Stimulated activated CD4-positive, alpha-beta T cell treated with anti-CD3 and anti-CD28 coated beads, Interleukin-15, amount 100 ng/mL, for 1 hour (primary cell): ENCODE measurements at places on chromosomes 1 and 21.

DNA sequence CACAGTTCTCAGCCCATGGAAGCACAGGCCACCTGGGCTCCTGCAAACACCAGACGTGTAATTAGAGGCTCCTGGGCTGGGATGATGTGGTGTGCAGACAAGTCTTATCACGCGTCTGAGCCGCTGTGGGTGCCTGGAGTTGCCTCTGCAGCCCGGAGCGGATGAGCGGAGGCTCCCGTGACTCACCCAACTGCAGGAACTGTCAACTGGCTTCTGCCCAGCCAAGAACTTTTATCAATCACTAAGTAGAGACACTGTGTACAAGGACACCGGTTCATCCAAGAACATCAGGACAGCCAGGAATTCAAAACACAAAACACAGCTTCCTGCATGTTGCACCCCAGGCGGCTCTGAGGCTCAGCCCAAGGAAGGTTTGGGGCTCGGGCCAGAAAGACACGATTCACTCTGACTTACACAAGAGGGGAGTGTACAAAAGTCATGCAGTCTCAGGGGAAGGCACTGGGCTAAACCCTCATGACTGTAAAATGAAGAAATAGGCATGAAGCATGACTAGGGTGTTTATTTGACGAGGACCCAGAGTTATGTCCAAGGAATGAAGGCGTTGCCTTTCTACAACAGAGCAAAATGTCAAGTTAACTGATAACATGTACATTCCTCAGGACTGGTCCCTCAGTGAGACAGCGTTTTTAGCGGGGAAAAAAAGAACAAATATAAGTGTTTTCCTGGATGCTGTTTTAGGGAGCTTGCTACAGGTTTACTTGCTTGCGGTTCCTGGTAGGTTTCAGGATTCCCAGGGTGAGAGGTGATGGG lies 21.1 kb downstream of the ERRFI1 start:
- no peak for DNase-seq

- DNase-seq, result no peak
Observed at GRCh38 chr1:187903223-187903622, 1074.5 kb downstream of the PLA2G4A start.

- DNase-seq, result no peak
Observed at GRCh38 chr1:167821969-167822685, 91.8 kb downstream of the ADCY10 start.

DNA sequence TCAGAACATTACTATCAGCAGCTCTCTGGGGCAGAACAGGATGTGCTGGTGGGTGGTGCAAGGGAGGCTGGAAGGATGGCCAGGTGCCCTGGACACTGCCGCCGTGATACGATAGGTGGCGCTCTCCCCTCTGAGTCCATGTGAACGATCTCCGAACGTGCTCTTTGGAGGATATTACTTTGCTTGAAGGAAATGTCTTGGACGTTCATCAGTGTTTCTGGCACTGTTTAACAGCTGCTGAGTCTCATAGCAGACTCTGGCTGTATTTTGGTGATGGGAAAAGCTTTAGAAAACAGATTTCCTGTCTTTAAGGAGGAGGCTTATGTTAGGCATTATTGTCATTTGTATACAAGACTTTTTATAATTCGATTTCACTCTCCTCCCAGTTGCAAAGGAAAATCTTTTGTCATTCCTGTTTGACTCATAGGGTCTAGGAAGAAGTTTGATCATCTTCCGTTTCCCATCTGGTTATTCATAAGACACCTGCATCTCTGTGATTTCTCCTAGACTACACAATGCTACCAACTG lies 386.2 kb upstream of the ADGRL2 start:
- DNase-seq, result no peak

- DNase-seq, result no peak
Observed at GRCh38 chr1:29826646-29827045, 590.3 kb downstream of the PTPRU start.

GRCh38 chr1:228867951-228868730 lies 132.9 kb downstream of the RHOU start:
- DNase-seq, result no peak

GRCh38 chr1:204738506-204738905 lies 53.0 kb upstream of the LRRN2 start:
- no peak for DNase-seq

GRCh38 chr21:43645136-43645891 lies 14.0 kb downstream of the HSF2BP start:
- DNase-seq, result no peak

DNA sequence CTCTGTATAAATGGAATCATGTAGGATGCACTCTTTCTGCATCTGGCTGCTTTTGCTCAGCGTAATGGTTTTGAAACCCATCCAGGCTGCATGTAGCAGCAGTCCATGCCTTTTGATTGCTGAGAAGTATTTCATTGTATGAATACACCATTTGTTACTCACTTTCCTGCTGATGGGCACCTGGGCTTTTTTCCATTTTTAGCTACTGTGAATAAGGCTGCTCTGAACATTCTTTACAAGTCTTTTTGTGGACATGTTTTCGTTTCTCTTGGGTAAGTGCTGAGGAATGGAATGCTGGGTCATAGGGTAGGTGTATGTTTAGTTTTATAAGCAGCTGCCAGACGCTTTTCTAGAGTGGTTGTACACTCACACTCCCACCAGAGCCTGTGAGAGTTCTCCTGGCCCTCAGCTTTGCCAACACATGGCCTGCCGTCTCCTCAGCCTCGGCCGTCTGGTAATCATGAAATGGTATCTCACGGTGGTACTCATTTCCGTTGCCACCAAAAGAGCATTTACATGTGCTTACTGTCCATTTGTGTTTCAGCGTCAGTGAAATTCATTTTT lies 22.7 kb downstream of the SLX9 start:
- no peak for DNase-seq

GRCh38 chr1:4404854-4405590 lies 249.4 kb upstream of the AJAP1 start:
- DNase-seq, result no peak

GRCh38 chr1:177802304-177802703 lies 167.6 kb downstream of the SEC16B start:
- no peak for DNase-seq

DNA sequence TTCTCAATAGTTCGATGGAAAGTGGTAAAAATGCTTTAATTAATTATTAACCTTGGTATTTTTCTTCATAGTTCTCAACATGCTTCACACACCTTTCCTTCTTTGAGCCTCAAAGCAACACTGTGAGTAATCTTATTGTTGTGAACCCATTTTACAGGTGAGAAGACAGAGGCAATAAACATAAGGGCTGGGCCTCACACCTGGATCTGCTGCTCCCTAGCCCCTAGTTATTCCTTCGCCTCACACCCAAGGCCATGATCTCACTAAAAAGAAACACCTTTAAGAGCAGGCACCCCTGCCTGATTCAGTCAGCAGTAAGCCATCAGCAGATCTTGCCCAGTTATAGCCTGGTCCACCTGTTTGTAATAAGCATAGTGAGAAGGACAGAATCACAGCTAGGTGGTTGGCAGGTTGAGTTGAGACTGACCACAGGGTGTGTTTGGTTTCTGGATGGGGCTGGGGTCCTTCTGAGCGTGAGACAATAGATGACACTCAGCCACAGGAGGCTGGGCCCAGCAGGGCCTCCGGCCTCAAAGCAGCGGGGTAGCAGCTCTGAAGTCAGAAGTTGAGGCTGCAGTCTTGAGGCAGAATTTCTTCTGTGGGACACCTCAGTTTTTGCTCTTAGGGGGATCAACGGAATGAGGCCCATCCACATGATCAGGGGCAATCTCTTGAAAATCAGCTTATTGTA lies 203.9 kb downstream of the RHOU start:
- no peak for DNase-seq

GRCh38 chr21:17711896-17712295 lies 99.2 kb upstream of the BTG3 start:
- no peak for DNase-seq

DNA sequence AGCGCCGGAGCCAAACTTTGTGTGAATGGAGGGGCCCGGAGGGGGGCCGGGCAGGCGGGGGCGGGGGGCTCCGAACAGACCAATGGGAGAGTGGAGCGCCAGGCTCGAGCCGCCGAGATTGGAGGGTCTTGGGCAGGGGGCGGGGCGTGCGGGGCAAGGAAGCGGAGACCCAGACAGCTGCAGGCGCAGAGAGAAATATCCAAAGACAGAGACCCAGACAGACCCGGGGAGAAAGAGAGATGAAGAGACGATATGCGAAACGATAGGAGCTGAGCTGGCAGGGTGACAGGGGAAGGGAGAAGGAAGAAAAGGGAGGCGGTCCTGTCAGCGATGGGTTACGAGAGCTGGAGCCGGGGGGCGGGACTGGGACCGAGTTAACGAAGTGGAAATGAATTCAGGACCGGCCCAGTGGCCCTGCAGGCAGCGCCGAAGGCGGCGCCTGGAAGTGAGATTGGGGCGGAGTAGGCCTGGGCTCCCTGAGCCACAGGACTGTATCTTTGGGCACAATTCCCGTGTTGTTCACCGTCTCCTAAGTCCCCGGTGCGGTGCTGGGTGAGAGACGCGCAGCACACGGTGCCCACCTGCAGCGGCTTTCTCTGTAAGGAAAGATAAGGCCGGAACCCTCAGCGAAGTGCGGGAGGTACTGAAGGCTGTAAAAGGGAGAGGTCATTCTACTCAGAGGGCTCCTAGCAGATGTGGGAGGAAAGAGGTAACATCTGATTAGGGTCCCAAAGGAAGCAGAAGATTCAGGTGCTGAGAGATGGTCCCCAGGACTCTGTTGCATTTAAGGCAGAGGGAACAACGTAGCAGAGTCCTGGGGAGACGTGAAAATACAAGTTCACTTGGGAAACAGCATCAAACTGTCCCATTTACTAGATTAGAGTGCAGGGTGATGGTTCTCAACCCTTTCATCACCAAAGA lies 543 bp upstream of the KCNJ10 start:
- DNase-seq, result peak; percentile 26

DNA sequence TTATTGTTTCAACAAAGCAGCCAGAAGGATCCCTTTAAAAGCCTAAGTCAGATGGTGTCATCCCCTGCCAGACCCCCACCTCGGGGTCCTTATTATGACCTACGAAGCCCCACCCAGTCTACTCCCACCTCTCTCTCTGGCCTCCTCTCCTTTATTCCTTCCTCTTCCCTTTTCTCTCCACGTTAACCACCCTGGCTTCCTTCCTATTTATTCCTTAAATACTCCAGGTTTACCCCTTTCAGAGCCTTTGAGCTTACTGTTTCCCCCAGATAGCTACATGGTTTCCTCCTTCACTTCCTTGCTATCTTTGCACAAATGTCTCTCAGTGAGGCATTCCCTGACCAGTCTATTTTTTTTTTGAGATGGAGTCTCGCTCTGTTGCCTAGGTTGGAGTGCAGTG lies 12.0 kb upstream of the SLC9A1 start:
- DNase-seq, result no peak

DNA sequence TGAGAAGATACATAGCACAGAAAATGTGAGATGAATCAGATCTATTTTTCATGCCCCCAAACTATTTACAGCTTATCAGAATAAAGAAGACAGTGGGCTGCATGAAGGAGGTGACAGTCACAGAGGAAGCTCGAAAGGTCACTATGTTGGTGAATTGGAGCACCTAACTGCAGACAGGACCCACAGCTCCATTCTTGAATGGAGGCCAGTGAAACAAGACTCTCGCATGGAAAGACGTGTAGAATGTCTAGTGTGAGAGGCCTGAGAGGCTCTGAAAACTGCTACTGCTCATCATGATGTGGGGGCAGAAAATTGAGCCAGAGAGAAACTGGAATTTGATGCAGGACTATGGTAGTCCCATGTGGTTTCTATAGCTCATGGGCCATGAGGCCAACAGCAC lies 60.3 kb upstream of the CCDC190 start:
- DNase-seq, result no peak

GRCh38 chr1:81225789-81226602 lies 574.7 kb upstream of the ADGRL2 start:
- no peak for DNase-seq

DNA sequence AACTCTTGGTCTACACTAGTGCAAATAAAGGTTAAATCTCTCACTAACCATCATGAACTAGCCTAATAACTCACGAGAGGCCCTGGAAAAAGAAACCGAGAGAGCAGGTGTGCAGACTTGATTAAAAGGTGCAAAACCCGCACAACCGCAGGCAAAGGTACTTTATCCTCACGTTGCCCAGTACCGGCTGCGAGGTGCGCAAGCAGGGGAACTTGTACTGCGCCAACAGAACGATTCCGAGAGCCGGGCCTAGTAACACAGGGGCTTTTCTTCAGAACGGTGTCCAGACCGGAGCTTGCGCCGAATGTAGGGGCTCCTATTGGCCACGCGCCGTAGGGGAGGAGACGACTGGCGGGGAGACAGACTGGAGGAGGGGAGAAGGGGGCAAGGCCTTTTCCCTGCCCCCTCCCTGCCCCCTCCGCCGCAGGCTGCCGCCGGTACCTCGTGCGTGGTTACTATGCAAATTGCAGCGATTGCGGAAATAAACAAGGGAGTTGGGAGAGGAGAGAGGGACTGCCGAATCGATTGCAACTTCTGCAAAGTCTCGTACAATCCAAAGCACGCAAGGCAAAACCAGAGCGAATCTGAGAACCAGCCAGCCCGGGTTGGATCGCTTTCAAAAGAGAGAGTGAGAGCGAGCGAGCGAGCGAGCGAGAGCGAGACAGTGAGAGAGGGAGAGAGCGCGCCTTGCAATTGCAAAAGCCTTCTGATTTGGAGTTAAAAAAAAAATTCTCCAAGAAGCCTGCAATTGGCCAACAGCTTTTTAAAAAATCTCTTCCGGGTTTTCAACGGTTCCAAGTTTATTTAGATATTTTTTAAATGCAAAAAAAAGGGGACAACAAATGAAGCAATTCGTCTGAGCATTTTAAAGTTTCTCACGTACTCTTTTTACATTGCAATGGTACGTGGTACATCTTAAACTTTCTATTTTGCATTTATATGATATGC lies 5.4 kb upstream of the NFIA start:
- peak; percentile 64 for DNase-seq

DNA sequence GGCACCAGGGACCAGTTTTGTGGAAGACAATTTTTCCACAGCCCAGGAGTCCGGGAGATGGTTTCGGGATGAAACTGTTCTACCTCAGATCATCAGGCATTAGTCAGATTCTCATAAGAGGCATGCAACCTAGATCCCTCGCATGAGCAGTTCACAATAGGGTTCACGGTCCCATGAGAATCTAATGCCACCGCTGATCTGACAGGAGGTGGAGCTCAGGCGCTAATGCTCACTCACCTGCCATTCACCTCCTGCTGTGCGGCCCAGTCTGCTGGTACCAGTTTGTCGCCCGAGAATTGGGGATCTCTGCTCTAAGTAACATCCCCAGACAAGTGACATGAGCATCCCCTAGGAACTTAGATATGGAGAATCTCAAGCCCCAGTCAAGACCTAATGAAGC lies 180.7 kb downstream of the COQ8A start:
- no peak for DNase-seq

- no peak for DNase-seq
Observed at GRCh38 chr21:31258073-31258472, 86.0 kb downstream of the TIAM1 start.

- no peak for DNase-seq
Observed at GRCh38 chr1:218030846-218031245, 254.2 kb upstream of the RRP15 start.

GRCh38 chr1:161153176-161153575 lies 602 bp upstream of the UFC1 start:
- DNase-seq, result no peak

- DNase-seq, result no peak
Observed at GRCh38 chr1:184800876-184801275, 46.2 kb upstream of the EDEM3 start.

- DNase-seq, result no peak
Observed at GRCh38 chr1:94156096-94156625, 35.2 kb upstream of the ABCA4 start.

- DNase-seq, result no peak
Observed at GRCh38 chr1:10728595-10729410, 67.6 kb downstream of the CASZ1 start.

GRCh38 chr1:84299536-84300170 lies 1.9 kb upstream of the SAMD13 start:
- DNase-seq, result no peak
